ENCODE measurements at places on chromosomes 5 and 9.

GRCh38 chr9:126000731-126001580 is 253.8 kb downstream of the PBX3 start:
- DNase-seq = no peak

- no peak for DNase-seq
These were observed 125.2 kb upstream of the CPEB4 start for GRCh38 chr5:173762930-173763329.

DNA sequence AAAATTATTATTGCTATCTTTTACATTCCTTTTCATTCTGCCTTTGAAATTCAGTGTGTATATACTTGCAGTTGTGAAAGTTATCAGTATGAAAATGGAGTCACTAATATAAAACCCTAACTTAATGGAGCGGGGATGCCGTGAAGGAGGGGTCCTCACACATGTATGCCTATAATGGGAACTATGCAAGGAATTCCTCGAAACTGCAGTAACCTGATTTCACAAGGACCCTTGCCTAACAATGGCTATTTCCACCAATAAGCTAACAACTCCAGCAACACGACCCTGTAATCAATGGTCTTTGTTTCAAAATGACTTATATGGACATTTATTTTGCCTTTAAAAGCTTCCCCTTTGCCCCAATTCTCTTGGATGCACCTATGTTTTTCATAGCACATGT is 12.6 kb upstream of the MLLT3 start:
- DNase-seq = no peak

GRCh38 chr5:80955082-80955590 is 5.0 kb upstream of the RASGRF2 start:
- DNase-seq = no peak

DNA sequence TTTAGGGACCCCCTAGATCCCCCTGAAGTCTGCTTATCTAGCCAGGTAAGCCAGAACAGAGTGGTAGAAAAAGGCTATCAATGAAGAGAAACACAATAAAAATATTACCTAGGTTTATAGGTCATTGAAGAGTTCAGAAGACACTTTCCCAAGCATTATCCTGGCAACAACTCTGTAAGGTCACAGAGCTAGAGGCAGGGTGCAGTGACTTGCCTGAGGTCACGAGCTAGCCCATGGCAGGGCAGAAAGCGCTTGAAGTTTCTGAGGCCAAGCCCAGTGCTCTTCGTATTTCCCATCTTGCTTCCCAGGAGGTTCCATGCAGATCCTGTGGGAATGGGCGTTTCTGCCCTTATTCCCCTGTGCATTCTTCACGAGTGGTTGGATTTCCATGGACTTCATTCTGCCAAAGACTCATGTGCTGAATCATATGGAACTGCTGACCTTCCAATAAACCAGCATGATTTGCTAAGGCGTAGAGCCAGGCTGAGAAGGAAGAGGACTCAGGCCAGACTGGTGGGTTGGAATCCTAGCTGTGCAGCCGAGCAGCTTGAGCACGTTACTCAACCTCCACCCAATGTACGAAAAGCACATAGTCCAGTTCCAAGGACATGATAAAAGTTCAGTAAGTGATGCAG is 22.1 kb downstream of the TRMO start:
- no peak for DNase-seq

DNA sequence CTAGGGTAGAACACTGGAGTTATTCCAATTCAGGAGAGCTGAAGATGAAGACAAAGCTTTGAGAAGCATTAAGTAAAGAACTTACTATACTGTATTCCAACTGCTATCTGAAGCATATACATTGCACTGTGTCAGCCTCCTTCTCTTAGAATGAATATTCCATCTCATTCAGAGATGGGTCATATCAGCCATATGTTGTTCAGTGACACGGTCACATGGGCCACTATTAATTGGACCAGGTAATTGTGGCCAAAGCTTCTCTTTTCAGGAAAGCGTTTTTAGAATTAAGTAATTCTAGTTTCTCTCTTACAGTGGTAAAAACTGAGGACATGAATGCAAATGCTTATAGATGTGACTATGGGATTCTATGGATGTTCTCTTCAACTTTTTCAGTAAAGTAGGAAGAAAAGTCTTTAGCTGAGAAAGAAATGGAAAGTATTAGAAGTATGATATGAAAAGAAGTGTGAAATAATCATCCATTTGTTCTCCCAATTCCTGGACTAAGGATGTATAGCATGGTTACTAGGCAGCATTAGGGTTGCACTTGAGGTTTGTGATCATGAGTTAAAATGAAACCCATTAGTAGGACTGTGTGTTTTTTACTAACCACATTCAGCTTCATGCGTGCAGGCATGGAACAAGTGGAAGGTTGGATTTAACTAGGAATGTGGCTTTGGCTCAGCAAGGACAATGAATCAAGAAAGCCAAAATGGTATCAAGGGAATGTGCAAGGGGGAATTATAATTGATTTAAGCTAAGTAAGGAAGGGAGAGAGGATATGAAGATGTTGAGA is 40.9 kb downstream of the CETN3 start:
- no peak for DNase-seq

DNA sequence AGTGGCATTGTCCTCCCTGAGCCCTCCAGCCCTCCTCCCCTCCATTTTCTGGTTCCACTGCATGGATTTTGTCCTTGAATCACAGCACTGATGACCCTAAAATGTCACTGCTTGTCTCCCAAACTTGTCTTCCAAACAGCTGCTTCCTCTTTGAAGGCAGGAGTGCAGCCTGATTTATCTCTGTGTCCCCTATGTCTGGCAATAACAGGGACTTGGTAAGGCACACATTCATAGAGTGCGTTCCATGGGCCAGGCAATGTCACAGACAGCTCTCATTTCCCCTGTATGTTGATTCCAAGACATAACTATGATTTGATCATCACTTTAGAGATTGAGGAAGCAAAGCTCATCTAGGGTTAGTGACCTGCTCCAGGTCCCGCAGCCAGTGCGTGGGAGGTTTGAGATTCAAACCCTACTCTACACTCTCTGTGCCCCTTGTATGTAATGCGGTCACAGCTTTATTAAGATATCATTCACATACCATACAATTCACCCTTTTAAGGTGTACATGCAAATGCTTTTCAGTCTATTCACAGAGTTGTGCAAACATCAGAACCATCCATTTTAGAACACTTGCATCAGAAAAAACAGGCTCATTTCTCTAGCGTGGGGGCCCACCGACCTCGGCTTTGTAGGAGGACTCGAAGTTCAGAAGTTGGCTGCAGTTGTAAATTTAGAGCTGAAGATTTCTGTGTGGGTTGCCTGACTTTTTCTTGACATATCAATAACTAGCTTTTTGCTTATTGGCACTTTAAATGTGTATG is 28.4 kb upstream of the BOD1 start:
- no peak for DNase-seq

DNA sequence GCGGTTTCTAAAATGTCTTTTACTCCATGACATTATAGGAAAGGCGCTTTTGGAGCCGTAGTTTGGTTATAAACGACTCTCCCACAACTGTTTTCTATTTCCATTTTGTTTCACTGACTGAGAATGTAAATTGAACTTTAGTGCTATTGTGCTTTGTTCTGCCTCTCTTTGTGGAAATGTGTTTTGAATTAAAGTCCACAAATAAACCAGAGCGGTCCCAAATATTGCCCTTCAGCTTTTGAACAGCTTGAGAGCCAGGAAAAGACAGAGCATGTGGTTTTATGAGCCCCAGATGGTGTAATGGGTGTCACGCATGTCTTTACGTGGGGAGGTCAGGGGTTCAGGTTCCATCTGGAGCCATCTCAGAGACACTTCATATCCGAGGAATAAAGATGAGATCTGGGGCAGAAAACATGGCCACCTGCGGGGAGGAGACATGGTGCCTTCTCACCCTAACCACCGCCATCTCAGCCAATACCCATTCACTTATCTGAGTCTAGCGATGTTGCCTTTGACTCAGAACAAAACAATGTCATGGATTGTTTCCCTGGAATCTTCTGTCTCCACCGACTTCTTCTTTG is 42.5 kb upstream of the ROR2 start:
- DNase-seq = no peak

GRCh38 chr5:144598451-144599068 is 427.9 kb downstream of the KCTD16 start:
- DNase-seq = no peak

- DNase-seq = no peak
These were observed 31.9 kb downstream of the OR2K2 start for GRCh38 chr9:111298111-111298510.

- DNase-seq = no peak
These were observed 410.1 kb downstream of the MAT2B start for GRCh38 chr5:163915481-163915961.

- DNase-seq = peak; percentile 41
These were observed 27.2 kb downstream of the PRRC2B start for GRCh38 chr9:131420980-131421624.
